K562 (cell line): ENCODE measurements at places on chromosomes 4 and X. TPM values are rescaled to one million over a fixed set of nuclear protein-coding genes. Genes with fewer than 3 reads are reported as not detected.

GRCh38 chr4:55393461-55394320 lies 2.1 kb upstream of the TMEM165 start:
- no peak for DNase-seq

SPANXA1 gene
- total RNA-seq = not detected in 2 replicates

- no peak for DNase-seq
These were observed 45.5 kb downstream of the AFAP1 start for GRCh38 chr4:7894098-7894676.

DNA sequence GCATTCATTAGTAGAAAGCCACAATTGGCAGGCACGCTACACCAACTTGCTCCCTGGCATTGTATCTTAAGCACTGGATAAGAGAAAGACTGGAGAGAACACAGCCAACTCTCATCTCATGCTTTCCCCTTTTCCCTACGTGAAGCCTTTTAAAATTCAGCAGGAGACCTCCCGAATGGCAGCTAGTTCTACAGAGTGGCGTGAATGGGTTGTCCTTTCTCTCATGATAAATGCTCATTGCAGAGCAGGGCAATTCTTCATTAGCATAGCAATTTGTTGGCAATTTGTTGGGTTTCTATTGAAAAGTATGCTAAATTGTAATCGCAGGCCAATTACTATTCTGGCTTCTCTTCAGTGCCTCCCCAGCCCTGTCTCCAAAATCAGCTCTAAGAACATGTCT lies 48.0 kb downstream of the SEPTIN11 start:
- no peak for DNase-seq

GRCh38 chr4:105520819-105521790 lies 31.3 kb upstream of the ARHGEF38 start:
- DNase-seq = peak; percentile 45

DNA sequence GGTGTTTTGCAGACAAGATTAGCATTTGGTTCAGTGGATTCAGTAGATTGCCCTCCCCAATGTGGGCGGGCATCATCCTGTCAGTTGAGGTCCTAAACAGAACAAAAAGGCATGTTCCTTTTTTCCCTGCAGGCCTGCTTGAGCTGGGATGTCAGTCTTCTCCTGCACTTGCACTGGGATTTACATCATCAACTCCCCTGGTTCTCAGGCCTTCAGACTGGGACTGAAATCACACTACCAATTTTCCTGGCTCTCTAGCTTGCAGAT lies 278.9 kb upstream of the FTHL17 start:
- no peak for DNase-seq

DNA sequence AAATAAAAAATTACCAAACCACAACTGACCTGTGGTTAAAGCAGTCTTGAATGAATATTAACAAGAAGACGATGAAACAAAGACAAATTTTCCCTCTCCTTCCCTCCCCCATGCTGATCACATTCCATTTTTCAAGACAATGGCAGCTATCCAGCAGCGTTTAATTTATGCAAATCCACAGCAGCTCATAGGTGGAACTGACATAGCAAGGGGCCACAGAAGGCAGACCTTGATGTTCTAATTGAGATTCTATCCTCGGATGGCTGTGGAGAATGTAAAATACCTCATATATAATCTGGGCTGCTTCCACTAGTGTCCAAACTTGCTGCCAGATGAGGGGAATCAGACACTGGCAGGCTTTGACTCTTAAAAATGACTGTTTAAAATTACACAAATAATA lies 211.5 kb downstream of the CHRDL1 start:
- no peak for DNase-seq

- no peak for DNase-seq
These were observed 182.6 kb downstream of the STIM2 start for GRCh38 chr4:27043200-27043599.
